Fibroblast of lung (primary cell): ENCODE measurements at places on chromosomes 7 and 10. TPM values are rescaled to one million over a fixed set of nuclear protein-coding genes. Genes with fewer than 3 reads are reported as not detected.

DNA sequence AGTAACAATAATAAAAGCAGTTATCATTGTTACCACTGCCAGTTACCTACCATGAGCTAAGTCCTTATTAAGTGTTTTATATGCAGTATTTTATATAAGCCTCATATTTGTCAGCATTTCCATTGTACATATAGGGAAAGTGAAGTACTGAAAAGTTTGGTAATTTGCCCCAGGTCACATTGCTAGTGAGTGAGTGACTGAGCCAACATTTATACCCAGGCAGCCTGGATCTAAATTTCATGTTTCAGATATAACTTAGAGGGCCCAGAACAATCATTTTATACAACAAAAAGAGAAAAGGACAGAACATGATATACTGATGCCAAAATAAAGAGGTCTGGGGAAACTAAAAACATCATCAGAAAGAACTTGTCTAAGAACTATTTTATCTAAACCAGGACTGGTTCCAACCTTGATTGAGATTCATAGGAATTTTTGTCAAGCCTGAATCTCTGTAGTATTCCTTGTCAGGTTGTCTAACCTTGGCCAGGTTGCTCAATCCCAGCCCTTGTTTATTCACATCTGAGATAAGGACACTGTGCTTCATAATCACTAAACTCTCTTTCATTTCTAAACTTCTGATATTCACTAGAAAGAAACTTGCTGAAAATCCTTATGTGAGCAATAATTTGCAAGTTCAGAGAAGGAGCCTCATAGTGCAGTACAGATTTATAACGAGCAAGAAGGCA is 308.2 kb downstream of the IPMK start:
- no peak for DNase-seq

GRCh38 chr10:19412531-19412930 is 363.9 kb downstream of the MALRD1 start:
- DNase-seq, result peak; percentile 74

STOX1 gene
- 0.05 and 0.08 TPM in 2 replicates for polyA plus RNA-seq

DNA sequence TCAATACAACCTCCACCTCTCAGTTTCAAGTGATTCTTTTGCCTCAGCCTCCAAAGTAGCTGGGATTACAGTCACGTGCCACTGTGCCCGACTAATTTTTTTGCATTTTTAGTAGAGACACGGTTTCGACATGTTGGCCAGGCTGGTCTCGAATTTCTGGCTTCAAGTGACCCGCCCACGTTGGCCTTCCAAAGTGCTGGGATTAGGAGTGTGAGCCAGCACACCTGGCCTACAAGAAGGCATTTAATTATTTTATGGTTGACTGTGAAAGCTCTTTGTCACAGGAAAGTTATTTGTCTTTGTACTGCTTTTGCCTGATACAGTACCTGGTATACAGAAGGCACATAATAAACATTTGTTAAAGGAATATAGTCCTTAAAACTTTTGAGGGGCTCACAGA is 12.9 kb downstream of the MYOZ1 start:
- DNase-seq, result no peak

GRCh38 chr10:124599588-124600050 is 138.0 kb downstream of the LHPP start:
- no peak for DNase-seq

MACC1 gene
- polyA plus RNA-seq, result under 0.01 and 0.01 TPM in 2 replicates

FFAR4 gene
- not detected in 2 replicates for polyA plus RNA-seq

- DNase-seq, result no peak
Observed at GRCh38 chr7:70506434-70506833, 625.5 kb upstream of the GALNT17 start.

GRCh38 chr10:97465982-97466381 is 20.0 kb downstream of the ZDHHC16 start:
- DNase-seq, result no peak

DNA sequence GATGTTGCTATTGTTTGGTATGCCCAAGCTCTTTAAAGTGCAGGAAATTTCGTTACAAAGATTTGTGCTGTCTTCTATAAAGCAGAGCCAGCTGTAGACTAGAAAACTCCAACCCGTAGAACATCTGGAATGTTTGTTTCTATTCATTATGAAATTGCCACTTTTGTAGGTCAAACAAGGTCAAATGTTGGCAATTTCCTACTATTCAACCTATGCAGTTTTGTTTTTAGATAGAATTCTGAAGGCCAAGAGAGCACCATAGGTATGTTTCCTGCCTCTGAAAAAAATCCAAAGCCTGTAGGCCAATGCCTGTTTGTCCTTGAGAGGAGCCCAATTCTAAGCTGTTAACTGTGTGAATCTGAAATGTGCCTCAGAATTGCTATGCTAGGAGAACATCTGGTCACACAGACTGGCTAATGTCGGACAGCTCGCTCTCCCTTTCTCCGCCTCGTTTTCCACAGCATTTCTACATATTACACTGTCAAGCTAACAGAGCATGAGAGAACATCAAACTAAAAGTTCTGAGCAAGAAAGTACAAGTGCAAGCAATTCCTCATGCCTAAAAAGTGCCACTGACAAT is 267.2 kb upstream of the LRGUK start:
- no peak for DNase-seq

ZMIZ1 gene
- polyA plus RNA-seq, result 6.3 and 18.1 TPM in 2 replicates

DNA sequence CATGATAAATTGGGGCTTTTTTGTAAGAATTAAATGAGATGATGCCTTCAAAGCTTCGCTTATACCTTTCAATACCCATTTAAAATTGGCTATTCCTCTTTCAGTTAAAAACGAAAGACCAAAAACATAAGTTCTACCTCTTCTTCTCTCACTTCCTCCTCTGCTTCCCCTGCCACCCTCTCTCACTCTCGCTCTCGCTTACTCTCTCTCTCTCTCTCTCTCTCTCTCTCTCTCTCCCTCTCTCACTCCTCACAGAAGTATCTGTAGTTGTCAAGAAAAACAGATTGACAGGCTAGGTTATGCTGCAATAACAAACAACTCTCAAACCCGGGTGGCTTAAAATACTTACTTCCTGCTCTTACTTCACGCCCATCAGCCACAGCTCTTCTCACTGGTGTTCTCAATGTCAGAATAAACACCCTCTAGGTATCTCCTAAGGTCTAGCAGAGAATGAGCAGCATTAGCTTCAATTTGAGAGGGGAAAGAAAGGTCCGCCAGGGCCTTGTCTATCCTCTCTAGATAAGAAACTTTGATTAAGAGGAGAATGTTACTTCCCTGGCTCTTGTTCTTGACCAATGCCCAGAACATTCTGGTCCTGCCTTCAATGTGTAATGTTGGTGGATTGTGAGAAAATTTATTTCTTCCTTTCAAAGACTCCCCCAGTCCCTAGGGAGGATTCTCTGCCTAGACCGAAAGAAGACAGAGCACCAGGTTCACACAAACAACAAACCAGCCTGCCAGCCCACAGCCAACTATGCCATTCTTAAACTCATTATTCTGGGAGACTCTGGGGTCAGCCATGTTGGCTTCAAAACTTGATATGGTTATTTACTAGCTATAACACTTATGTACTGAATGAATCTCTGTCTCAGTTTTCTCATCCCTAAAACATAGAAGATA is 1028.7 kb downstream of the XPNPEP1 start:
- no peak for DNase-seq

DNA sequence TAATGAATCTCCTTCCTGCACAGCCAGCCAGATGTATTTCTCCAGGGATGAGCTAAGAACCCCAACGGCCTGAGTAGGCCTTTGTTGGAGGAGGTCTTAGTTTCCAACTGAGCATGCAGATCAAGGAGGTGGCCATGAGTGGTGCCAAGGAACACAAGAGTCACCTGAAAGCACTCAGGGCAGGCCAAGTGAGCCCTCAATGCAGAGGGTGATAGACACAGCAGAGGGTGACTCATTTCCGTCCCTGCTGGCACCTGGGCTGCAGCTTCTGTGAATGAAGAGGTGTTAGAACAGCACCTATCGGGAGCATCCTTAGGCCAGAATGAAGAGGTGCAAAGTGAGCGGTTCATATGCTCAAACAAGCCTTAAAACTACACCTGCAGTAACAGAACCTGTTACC is 211.8 kb downstream of the FRMD4A start:
- no peak for DNase-seq

GRCh38 chr7:16431646-16432424 is 10.5 kb upstream of the CRPPA start:
- DNase-seq, result peak; percentile 53

LAMB4 gene
- 0.33 and 0.57 TPM in 2 replicates for polyA plus RNA-seq

GRCh38 chr10:132632851-132633684 is 95.5 kb downstream of the INPP5A start:
- peak; percentile 84 for DNase-seq

GRCh38 chr7:152054367-152055230 is 29.1 kb downstream of the GALNT11 start:
- DNase-seq, result peak; percentile 85

GRCh38 chr7:32258265-32258664 is 188.1 kb upstream of the PDE1C start:
- no peak for DNase-seq

GRCh38 chr7:51267169-51267568 is 49.4 kb downstream of the COBL start:
- no peak for DNase-seq

- no peak for DNase-seq
Observed at GRCh38 chr7:3544202-3544601, 243.2 kb downstream of the SDK1 start.

DNA sequence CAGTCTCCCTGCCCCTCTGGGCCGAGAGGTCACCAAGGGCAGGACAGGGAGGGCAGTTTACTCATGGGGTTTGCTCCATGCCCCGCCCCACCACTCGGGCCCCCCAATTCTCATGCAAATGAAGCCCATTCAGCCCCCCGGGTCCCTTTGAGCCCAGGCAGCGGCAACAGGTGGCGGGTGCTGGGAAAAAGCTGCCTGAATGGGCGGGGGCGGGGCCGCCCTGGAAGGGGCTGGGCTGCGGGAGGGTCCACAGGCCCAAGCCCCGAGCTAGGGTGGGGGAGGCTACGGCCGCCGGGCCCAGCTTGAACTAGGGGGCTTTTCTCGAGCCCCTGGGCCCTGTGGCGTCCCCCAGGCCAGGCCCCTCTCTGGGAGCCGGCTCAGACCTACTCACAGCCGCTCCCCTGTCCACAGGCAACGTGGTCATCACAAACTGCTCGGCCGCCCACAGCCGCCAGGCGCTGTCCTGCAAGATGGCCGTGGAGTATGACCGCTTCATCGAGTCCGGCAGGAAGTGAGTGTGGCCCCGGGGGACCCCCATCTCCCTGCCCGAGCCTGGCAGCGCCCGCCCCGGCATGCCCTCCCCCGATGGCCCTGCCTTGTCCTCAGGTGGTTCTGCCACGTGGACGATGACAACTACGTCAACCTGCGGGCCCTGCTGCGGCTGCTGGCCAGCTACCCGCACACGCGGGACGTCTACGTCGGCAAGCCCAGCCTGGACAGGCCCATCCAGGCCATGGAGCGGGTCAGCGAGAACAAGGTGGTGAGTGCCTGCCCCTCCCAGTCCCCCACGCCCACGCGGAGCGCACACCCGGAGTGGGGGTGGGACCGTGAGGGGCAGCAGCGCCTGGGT is 5.5 kb downstream of the LFNG start:
- no peak for DNase-seq

- DNase-seq, result no peak
Observed at GRCh38 chr7:31020161-31020560, 31.9 kb upstream of the ADCYAP1R1 start.

BAIAP2L1 gene
- 3.1 and 3.4 TPM in 2 replicates for polyA plus RNA-seq

DNA sequence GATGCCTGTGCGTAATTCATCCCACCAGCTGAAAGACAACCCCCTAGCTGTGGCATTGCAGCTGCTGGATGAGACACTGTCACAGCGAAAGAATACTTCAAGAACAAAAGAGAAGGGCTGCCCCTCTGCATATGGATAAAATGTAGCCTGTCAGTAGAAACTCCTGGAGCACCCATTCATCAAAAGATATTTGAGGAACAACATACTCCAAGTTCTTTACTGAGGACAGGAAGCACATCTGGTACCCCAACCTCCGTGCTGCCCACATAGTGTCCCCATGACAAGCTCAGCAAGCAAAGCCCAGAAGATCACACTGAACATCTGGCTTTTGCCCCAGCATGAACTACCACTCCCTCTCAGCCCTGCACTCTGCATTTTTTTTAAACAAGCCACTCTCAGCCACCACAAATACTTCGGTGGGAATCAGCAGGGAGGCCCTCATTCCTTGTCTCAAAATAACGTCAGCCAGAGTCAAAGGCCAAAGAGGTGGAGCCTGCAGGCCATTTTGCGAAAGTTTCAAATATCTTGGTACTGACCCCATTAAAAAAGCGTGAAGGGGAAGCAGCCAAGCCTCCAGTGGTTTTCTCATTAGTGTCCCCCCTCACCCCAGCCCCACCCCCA is 1.7 kb downstream of the CREB3L2 start:
- peak; percentile 96 for DNase-seq

DNA sequence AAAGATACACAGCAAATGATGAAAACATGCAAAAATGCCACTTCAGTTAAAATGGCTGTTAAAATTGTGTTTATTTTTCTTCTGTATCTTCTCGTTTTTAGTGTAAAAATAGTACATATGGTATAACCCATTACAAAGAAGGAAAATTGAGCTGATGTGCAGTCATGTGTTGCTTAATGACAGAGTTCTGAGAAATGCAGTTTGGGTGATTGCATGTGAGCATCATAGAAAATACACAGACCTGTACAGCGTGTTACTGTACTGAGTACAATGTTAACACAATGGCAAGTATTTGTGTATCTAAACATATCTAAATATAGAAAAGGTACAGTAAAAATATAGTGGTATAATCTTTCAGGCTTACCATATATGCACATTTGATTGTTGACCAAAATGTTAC is 7.3 kb downstream of the DMTF1 start:
- DNase-seq, result no peak

DNA sequence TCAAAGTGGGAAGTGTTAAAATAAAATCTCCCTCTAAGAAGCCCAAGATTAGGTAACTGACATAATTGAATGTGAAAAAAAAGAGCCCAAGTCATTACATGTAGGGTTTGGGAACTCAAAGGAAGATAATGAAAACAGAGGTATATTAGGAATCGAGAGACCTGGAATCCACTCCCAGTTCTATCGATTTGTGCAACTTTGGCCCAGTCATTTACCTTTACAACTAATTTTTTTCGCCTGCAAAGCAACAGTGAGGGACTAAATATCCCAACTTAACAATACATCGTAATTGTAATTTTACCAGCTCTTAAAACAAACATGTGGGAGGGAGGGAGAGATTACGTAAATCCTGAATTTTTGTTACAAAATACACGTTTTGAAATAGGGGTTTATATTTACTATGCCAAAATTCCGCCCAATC is 1.4 kb downstream of the MINDY3 start:
- DNase-seq, result no peak

ABCA13 gene
- polyA plus RNA-seq, result 0.08 and 0.11 TPM in 2 replicates
